ENCODE measurements at places on chromosomes 7 and 10. TPM values are rescaled to one million over a fixed set of nuclear protein-coding genes. Genes with fewer than 3 reads are reported as not detected.

NUTM2E gene
- total RNA-seq, result 0.89 TPM

BNIP3 gene
- total RNA-seq, result 29.2 TPM

SPDYE16 gene
- not detected for total RNA-seq

GBX1 gene
- total RNA-seq, result not detected

ETV1 gene
- 15.2 TPM for total RNA-seq

EVX1 gene
- total RNA-seq, result not detected

GIMAP2 gene
- not detected for total RNA-seq

ZNF503 gene
- total RNA-seq, result 38.5 TPM

PSAP gene
- 1,262 TPM for total RNA-seq
